ENCODE measurements at places on chromosomes 3 and 15.

DNA sequence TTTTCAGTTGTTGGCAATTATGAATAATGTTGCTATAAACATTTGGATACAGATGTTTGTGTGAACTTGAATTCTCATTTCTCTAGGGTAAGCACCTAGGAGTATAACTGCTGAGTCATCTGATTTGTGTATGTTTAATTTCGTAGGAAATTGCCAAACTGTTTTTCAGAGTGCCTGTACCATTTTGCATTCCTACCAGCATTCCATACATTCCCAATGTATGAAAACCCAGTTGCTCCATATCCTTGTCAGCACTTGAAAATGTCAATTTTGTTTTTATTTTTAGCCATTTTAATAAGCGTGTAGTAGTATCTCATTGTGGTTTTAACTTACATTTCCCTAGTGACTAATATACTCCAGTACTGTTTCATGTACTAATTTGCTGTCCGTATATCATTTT, 98.5 kb upstream of the TSC22D2 start:
- no peak for DNase-seq

DNA sequence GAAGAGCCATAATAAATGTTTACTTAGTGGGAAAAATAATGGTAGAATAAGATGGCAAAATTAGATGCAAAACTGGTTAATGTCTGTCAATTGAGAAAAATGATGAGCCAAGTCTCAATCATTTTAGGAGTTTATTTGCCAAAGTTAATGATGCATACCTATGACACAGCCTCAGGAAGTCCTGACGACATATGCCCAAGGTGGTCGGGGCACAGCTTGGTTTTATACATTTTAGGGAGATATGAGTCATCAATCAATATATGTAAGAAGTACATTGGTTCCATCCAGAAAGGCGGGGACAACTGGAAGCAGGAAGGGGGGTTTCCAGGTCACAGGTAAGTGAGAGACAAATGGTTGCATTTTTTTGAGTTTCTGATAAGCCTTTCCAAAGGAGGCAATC, 31.5 kb downstream of the CLEC3B start:
- DNase-seq = no peak

DNA sequence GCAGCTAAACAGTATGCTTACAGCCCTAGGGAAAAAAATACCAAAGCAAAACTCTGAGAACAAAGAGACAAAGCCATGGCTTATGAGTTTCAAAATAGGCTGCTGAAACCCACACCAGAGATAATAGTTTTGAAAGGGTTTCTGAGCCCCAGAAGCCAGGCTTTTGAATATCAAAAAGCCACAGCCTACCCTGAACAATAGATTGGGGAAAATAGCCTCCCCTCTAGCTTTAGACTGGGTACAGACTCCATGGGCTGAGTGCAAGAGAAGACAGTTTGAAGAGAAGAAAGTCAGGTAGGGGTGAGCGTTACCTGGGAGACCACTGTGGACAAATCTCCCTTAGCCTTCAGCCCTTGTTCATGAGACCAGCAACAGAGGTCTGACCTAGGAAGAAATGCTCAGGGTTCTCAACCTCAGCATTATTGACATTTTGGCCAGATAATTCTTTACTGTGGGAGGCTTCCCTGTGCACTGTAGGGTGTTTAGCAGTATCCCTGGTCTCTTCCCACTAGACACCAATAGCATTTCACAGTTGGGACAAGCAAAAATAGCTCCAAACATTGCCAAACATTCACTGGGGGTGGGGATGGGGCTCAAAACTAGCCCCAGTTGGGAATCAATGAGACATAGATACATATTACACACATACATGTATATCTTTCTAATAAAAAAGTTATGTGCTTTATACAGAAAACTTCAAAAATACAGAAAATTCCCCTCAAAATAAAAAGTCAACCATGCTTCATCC, 11.6 kb upstream of the TAFA4 start:
- DNase-seq = no peak

- DNase-seq = no peak
Observed at GRCh38 chr3:187264911-187265310, 26.6 kb downstream of the MASP1 start.

DNA sequence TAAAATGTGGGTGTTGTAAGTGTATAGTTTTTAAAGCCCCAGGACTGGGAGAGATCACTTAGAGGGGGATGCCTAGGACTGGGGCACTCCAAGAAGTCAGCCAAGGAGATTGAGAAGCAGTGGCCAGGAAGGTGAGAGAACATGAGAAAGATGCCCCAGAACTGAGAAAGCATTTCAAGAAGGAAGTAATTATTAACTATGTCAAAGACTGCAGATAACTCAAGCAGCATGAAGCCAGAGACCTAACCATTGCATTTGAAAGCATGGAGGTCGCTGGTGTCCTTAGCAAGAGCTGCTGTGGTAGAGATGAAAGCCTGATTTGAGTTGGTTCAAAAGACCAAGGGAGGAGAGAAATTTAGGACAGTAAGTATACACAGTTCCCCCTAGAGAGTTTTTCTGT, 30.6 kb upstream of the SLC2A2 start:
- DNase-seq = no peak

- no peak for DNase-seq
Observed at GRCh38 chr3:29065211-29065785, 215.6 kb upstream of the RBMS3 start.

DNA sequence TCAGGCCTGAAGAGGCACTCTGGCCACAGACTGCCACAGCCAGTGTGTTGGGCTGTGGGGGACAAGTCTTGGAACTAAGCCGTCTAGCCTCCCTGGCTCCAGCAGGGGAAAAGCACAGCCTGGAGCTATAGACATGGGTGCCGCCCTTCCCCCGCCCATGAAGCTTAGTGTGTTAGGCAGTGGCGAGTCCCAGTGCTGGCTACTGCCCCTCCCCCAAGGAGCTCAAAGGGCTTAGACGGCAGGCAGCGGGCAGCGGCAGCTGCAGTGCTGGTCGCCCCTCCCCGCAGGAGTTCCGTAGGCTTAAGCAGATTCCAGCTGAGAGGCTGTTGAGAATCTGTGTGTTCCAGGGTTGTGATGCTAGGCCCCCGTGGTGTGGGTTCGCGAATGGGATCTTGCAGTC, 135.8 kb upstream of the RORA start:
- no peak for DNase-seq

DNA sequence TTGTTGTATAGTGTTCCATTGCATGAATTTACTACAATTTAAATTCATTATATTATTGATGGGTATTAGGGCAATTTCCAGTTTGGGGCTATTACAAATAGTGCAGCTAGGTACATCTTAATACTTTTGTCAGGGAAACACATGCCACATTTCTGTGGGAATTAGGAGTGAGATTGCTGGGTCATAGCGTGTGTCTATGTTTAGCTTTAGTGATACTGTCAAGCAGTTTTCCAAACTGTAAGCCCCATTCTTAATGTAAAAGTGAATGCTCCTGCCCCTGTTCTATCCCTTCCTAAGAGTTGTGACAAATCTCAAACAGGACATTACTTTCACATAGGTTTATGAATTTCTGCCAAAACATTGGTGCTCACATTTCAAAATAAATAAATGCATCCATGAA, 184.5 kb upstream of the ANKRD28 start:
- no peak for DNase-seq

DNA sequence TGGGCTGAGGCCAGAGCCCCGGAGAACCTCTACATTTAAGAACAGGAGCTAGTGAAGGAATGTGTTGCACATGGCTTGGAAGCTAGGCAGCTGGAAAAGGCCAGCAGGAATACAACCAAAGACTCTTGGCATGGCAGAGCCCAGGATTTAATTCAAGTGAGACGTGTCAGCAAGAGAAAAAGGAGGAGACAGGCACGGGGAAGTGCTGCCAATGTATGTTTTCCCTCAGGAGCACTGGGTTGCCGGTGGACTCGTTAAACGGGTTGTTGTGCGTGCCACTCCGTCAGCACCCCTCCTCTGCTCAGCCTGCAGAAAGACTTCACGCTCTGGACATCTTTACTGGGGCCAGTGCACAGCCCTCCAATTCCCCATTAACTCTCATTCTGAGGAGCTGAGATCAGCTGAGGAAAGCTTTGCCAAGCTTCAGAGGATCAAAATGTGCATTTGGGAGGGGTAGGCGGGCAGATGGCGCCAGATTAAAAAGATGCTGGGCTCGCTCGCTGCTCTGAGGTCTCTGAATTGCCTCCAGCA, 103.7 kb downstream of the PDZRN3 start:
- DNase-seq = no peak

GRCh38 chr15:57534281-57534680, 57.4 kb upstream of the MYZAP start:
- no peak for DNase-seq

GRCh38 chr3:44424758-44425157, 52.7 kb downstream of the ZNF445 start:
- no peak for DNase-seq

DNA sequence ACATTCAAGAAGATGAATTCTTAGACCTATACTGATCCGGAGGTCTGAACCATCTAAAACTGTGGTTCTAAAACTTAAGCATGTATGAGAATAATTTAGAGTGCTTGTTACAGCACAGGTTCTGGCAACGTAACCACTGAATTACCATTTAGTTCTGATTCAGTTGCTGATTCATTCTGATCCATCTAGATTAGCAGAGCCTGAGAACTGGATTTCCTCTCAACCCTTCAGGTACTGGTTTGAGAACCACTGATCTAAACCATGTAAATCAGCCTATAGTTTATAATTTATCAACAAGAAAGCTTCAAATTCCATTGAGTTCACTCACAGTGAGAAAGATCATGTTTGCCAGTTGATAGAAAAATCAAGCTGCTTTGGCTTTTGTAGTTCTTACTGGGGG, 1001.1 kb upstream of the EPHA6 start:
- no peak for DNase-seq

GRCh38 chr15:23052522-23052921, 13.2 kb upstream of the TUBGCP5 start:
- DNase-seq = no peak

All from activated naive CD8-positive, alpha-beta T cell treated with anti-CD3 and anti-CD28 coated beads, Interleukin-2, amount 50 U/mL, for 16 hours (primary cell).